Natural killer cell (primary cell): ENCODE measurements at places on chromosomes 1 and 21. TPM values are rescaled to one million over a fixed set of nuclear protein-coding genes. Genes with fewer than 3 reads are reported as not detected.

PLEKHA6 gene
- 0.43 TPM for total RNA-seq

DNA sequence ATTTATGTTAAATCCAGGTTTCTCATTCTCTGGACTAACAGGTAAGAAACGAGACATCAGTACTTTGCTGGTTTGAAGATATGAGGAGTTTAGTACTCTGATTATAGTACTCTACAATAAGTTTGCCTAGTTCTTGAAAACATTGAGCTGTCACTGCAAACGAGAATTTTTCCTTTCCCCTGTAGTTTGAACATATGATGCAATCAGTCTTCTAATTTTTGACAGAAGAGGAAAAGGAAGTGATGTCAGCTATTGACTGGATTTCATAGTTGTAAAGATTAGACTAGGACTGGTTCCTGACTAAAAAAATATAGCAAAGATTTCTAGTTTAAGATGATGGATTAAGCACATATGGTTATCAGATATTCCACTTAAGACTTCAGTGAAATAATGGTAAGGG is 461.9 kb downstream of the LRRIQ3 start:
- no peak overlapping the region for H3K4me3 ChIP-seq
- no peak overlapping the region for H3K27ac ChIP-seq
- H3K4me1 ChIP-seq = no peaks in the 10 kb centered on the region

DNA sequence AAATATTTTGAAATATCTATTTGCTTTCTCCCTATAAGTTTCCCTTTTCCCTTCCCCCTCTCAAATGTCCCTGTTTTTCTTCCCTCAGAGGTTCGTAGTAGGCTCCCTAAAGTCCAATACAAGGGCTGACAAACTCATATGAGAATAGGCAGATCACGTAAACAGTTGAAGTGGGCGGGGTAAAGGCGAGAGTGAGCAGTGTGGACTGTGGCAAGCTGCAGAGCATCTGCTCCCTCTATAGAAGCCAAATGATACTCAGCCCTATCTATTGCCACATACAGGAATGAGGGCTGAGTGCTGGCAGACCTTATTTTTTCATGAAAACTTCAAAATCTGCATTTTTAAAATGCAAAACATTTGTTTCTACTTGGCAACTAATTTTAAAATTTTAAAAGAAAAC is 26.3 kb downstream of the PRDX6 start:
- H3K4me1 ChIP-seq = no peaks in the 10 kb centered on the region
- no peak overlapping the region for H3K27ac ChIP-seq
- no peaks in the 10 kb centered on the region for H3K36me3 ChIP-seq
- DNase-seq = no peak
- H3K4me3 ChIP-seq = no peak overlapping the region
- H3K27me3 ChIP-seq = no peaks in the 10 kb centered on the region

- no peaks in the 10 kb centered on the region for H3K36me3 ChIP-seq
- no peak overlapping the region for H3K4me3 ChIP-seq
- H3K4me1 ChIP-seq = no peaks in the 10 kb centered on the region
- H3K27me3 ChIP-seq = no peaks in the 10 kb centered on the region
- H3K27ac ChIP-seq = no peak overlapping the region
- DNase-seq = no peak
Observed at GRCh38 chr1:76657623-76658022, 209.7 kb upstream of the ST6GALNAC5 start.

- H3K27ac ChIP-seq = no peak overlapping the region
- no peak overlapping the region for H3K4me3 ChIP-seq
- no peak for DNase-seq
Observed at GRCh38 chr1:19374083-19374801, 62.1 kb downstream of the SLC66A1 start.

DNA sequence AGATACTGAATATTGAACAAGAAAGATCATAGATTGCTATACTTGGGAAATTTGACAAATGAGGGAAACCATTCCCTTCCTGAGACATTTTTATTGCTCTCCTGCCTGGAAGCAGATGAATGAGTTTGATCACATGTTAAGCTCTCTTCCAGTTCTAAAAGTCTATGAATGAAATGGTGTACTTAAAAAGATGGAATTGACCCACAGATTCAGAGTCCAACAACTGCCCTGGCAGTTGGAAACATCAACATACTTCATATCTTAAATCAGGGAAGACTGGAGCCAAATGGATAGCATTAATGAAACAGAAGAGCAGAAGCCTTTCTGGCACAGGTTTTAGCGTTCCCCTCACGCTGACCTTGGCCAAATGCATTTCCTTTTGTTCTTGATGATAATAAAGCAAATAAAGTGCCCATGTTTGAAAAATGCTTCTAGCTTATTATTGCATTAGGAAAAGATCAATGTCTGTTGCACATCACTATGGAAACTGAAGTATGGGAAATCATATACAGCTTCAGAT is 142.6 kb downstream of the ESRRG start:
- no peaks in the 10 kb centered on the region for H3K36me3 ChIP-seq
- no peaks in the 10 kb centered on the region for H3K27me3 ChIP-seq
- no peaks in the 10 kb centered on the region for H3K4me1 ChIP-seq
- no peak for DNase-seq
- H3K4me3 ChIP-seq = no peak overlapping the region
